AG09319 (cell line): ENCODE measurements at places on chromosomes 1 and 21.

- peak; percentile 95 for DNase-seq
Observed at GRCh38 chr1:19260211-19261138, 8.9 kb downstream of the MRTO4 start.

DNA sequence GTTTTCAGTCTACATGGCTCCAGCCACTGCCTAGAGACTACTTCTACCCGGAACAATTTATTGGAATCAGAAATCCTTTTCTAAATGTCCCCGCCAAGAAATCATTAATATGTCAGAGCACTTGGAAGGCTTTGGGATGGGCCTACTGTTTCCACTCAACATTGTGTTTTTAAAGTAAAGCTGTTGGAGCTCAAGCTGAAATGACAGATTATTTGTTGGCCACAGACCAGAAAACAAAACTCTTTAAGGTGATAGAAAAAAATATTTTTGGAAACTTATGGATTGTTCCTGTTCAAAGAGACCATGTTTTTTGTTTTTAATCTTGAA lies 496 bp downstream of the VPS45 start:
- no peak for DNase-seq

GRCh38 chr1:111446967-111447892 lies 1.8 kb downstream of the WDR77 start:
- DNase-seq, result no peak

- no peak for DNase-seq
Observed at GRCh38 chr1:160618763-160619274, 28.0 kb downstream of the SLAMF1 start.

DNA sequence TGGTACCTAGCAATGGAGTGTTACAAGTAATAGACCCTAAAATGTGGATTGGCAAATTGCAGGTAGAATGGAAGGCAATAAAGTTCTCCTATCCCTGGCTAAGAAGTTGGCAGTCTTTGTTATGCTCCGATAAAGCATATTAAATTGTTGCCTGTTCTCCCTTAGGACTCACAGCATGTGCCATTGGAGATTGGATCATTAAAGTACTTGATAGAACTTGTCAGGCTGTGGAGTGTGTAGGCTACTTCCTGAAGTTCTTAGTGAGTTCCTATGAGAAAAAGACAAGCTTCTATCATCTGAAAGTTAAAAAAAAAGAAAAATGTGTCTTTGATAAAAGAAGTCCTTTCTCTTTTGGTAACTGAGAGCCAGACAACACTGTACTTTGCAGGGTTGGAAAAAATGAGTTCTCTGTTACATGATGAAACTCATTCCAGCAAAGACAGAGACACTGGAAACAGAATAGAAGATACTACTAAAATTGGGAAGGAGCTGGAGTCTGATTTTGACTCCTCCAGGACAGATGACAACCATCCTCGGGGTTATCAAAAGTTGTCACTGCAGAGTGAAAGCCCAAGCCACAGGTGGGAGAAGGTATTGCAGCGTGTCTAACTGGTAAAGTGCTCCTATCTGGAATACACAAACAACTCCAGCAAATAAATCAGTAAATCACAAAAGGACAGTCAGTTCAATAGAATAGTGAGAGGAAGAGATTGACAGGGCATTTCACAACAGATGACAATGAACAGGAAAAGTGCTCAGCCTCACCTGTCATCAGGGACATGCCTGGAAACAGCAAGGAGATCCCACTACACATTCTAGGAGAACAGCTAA lies 87.5 kb upstream of the WDR26 start:
- DNase-seq, result no peak

- no peak for DNase-seq
Observed at GRCh38 chr1:117392771-117393170, 25.5 kb downstream of the MAN1A2 start.

- no peak for DNase-seq
Observed at GRCh38 chr1:147613506-147613905, 56.8 kb downstream of the ACP6 start.

GRCh38 chr21:42341776-42342542 lies 8.8 kb downstream of the TFF2 start:
- DNase-seq, result no peak

GRCh38 chr1:242784084-242784483 lies 259.6 kb upstream of the PLD5 start:
- no peak for DNase-seq

- DNase-seq, result no peak
Observed at GRCh38 chr1:80248886-80249285, 1242.4 kb upstream of the ADGRL4 start.

DNA sequence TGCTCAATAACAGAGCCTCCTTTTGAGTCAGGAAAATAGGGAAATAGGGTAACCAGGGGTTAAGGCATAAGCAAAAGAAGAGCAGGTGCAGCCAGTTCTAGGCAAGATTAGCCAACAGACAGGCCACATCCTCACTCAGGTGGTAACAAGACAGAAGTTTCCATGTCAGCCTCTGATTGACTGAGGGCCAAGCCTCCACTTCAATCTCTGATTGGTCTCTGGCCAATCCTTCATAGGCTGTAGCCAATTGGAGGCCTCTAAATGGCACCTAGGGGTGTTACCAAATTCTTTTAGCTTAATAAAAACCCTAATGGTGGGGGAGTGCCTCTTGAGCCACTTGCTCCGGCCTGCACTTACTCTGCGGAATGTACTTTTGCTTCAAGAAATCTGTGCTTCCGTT lies 37.2 kb downstream of the LACTBL1 start:
- no peak for DNase-seq

DNA sequence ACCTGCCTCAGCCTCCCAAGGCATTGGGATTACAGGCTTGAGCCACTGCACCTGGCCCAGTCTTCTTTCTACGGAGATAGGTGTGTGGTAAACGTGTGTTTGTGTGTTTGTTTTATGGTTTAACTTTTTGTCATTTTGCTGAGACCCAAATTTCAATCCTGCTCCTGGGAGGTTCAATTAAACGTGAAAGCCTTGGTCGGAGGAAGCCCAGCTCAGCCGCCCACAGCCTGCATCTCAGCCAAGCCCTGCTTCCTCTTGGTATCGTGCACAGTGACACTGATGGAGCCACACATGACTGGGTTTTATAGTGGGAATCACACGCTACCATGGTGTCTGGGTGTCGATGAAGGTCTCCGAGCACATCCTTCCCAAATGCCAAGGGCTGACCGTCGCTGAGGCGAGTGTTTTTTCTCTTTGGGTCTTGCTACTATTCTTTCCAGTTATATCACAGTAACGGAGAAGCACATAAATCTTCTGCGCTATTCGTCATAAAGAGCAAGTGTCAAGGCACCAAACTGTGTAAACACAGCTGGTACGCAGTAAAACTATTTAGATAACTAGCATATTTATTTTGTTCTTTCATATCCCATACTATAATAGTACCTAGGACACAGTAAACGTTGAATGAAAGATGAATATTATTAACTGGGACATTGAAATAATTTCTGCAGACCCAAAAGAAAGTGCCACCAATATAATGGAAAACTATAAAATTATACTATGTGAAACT lies 39.3 kb downstream of the HLCS start:
- no peak for DNase-seq

DNA sequence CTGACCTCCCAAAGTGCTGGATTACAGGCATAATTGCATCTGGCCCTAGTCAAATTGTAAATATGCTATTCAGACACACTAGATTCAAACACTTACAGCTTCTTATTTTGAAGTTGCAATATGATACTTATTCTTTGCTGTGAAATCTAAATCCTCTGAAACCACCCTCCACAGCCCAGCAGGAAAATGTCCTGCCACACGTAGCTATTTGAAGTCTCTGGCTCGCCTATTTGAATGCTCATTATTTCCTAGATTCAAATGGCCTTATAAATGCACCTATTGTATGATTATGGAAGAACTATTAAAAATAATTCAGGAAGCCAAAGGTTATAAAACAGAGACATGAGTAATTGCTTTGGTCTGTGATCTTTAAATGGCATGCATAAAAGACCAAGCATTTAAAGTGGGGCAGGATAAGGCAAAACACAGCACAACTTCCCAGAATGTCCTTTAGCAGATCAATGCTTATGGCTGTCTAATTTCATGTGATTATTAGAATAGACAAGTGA lies 26.6 kb upstream of the FBXO28 start:
- DNase-seq, result no peak

DNA sequence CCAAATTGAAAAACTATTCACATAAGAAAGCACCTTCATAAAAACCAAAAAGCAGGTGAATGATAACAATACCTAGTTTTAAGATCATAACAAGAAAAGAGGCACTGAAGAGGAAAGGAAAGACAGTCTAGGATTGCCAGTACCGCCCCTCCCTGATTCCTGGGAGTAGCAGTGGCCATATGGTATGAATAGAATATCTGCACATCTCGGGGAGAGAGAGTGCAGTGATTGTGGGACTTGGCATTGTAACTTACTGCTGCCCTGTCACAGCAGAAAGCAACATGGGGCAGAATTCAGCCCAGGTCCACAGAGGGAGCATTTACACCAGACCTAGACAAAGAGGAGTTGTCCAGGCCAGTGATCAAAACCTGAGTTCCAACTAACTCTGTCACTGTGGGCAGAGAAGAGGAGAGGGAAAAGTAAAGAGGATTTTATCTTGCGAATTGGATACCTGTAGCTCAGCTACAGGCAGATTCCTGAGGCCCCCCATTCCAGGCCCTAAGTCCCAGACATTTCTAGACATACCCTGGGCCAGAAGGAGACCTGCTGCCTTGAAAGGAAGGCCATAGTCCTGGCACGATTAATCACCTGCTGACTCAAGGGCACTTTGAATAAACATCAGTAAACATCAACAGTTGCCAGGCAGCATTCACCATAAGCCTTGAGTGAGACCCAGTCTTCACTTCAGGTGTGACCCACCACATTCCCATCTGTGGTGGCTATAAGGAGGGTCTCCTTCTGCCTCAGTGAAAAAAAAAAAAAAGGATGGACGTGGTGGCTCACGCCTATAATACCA lies 397.5 kb downstream of the TGFB2 start:
- DNase-seq, result no peak

GRCh38 chr21:37208056-37208721 lies 58.9 kb downstream of the VPS26C start:
- DNase-seq, result no peak

GRCh38 chr21:42016364-42016985 lies 6.3 kb upstream of the ZBTB21 start:
- DNase-seq, result no peak

- DNase-seq, result no peak
Observed at GRCh38 chr1:216314379-216315095, 108.7 kb downstream of the USH2A start.

GRCh38 chr1:178599087-178599486 lies 86.2 kb downstream of the TEX35 start:
- no peak for DNase-seq

DNA sequence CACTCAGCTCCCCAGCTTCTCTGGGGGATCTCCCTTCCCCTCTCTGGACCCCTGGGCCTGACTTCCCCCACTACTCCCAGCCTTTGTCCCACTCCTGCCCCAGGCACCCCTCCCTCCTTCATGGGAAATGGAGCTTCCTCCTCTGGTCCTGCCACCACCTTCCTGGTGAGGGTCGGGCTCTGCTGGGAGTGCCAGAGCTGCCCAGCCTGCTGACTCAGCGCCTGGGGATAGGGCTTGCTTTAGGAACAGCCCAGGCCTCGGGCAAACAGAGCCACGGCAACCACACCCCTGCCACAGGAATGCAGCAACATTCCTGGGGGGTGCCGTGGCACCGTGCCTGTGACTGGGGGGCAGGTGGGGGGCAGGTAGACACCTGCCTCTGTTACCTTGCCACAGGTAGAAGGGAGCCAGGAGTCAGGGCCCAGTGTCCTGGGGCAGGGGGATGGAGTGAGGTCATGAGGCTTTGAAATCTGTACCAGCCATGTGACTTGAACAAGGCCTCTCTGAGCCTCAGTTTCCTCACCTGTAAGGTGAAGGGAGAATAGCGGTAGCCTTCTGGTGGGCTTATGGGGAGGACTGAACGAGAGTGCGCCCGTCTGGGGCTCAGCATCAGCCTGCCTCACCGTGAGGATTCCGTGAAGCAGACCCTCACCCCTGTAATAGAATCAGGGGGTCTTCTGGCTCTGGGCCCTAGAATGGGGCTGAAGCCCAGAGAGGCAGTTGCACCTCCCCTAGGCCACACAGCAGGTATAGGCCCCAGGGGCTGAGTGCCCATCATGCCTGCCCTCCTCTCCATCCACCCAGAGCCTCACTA lies 17.8 kb upstream of the EPHA2 start:
- no peak for DNase-seq

DNA sequence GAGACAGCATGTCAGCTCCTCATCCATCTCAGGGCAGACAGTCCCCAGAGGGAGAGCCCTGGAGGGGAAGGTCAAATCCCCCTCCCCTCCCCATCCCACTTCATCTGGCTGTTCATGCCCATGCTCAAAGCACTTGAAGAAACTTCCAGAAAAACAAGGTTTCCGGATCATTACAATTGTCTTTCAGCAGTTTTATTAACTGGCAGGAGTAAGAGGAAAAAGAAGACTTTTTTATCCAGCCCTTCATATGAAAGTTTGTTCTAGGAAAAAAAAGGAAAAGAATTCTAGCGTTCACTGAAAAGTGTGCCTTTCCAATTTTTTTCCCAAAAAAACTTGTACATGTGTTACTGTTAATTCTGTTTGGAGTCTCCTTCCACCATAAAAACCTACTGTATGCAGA lies 145.7 kb upstream of the TIAM1 start:
- no peak for DNase-seq

- DNase-seq, result no peak
Observed at GRCh38 chr1:86765073-86765472, 60.7 kb downstream of the SH3GLB1 start.

DNA sequence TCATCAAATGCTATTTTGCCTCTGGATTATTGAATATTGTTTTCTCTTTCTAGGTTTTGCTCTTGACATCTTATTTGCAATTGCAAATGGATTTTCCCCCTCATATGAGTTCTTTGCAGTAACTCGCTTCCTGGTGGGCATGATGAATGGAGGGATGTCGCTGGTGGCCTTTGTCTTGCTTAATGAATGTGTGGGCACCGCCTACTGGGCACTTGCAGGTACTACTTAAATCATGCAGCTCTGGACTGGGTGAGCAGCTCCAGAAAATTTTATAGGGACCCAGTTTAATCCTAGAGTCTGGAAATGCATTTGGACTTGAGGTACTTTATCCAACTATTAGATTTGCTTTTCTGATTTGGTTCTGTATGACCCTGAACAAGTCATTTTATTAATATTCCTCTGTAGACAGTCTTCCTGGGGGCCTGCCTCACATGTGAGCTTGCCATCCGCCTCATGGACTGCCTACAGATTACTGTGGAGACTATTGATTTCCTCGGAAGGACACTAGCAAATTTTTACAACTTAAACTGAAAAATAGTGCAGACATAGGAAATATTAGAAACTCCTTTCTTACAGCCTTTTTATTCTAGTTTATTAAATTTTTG lies 44.5 kb downstream of the SLC22A15 start:
- DNase-seq, result peak; percentile 20

- no peak for DNase-seq
Observed at GRCh38 chr1:14835725-14836124, 237.2 kb downstream of the KAZN start.

GRCh38 chr1:199102239-199102638 lies 463.4 kb downstream of the PTPRC start:
- no peak for DNase-seq

- DNase-seq, result no peak
Observed at GRCh38 chr1:93607814-93608186, 73.8 kb downstream of the BCAR3 start.

DNA sequence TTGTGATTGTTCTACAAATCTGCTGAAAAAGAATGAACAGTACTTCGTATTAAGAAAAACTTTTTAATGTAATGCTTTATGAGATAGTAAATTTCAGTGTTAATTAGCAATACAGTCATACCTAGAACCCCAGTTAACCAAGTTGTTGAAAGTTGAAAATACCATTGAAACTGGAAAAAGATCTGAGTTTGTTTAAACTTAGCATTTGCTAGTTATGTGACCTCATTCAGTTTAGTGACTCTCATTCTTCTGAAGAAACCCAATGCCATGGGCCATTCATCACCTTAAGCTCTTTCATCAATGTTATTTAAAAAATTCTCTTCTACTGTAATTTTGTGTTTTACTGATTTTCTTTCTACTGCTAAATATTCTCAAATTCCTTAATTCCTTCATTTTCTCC lies 20.2 kb downstream of the RCOR3 start:
- no peak for DNase-seq
